ENCODE measurements at places on chromosomes 3 and 15.

DNA sequence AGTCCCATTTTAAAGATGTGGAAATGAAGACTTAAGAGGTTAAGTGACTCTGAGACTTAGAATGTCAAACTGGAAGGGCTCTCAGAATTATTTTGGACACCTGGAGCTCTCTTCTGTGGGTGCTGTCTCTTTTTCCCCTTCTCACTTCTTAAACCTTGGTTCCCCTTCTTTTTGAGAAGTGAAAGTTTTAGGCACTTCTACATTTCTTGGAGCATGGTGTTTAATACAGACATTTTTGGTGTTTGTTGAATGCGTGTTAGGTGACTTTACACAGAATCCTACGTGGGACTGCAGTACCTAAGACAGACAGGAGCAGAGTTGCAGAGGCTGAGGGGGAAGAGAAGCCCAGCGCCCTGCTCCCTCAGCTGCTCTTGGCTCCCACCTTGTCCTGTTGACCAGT lies 133.3 kb downstream of the MDFIC2 start:
- no peak for DNase-seq

DNA sequence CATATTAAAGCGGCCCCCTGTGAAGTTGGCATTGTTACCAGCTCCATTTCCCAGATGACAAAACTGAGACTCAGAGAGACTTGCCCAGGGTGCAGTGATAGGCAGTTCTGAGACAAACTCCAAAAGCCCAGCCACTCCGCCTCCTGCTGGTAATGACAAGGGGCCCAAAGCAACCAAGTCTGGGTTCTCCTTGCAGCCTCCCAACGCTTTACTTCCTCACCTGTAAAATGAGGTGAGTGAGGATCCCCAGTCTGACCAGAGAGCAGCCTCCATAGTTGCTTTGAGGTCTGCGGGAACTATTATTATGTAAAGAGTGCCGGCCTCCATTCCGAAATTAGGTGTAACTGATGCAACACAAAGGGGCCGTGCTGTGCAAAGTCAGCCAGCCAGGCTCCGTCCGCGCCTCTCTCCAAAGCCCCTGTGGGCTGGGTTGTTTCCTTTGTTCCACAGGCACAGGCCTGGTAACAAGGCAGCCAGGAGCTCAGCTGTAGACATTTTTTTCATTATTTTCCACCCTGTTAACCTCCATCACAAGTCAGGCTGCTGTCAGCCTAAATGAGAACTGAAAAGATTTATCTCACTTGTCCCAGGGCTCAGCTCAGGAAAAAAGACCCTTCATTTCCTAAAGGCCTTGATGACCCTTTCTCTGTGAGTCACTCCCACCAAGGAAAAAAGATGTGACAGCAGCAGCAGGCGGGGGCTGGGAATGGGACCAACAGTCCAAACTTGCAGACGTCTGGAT lies 139.1 kb upstream of the RAD18 start:
- no peak for DNase-seq

- peak; percentile 99 for DNase-seq
These were observed 602.0 kb upstream of the KCNMB2 start for GRCh38 chr3:177934001-177934891.

DNA sequence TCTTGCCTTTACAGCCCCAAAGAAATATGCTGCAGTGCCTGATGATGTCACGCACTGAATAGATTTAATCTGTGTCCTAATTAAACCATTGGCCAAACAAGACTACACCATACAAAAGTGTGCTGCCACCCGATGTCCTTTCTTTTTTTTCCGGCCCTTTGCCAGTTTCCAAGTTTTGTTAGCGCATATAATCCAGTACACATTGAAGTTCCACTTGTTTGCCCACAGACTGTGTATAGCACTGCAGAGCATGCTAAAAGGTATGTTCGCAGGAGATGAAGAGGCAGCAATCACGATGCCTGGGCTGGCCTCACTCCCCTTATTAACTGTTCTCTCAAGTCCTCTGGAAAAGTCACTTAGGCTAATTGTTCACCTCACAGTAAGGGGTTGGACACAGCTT lies 26.8 kb downstream of the MRPS25 start:
- no peak for DNase-seq

DNA sequence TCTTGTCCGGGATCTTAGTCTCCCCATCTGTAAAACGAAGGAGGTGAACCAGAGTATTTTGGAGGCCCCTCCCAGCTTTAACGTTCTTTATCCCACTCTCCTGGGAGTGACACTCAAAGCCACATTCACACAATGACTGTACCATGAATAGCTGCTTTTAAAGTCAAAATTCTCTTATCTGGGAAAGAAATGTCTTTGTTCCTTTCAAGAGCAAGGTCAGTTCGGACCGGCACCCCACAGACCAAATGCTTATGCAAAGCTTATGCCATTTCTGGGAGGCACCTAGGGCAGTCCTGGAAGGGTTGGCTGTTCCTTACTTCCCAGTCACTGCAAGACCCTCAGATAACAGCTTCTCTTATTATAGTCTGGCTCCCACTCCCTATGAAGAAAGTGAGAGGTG lies 53.5 kb upstream of the WNT5A start:
- DNase-seq = no peak

GRCh38 chr15:78054966-78055365 lies 22.5 kb downstream of the TBC1D2B start:
- DNase-seq = no peak

- DNase-seq = peak; percentile 89
These were observed 25.0 kb upstream of the GPR171 start for GRCh38 chr3:151227807-151228665.

- DNase-seq = no peak
These were observed 16.5 kb downstream of the HPS3 start for GRCh38 chr3:149145974-149146373.
